K562 (cell line): ENCODE measurements at places on chromosomes 7 and 10. TPM values are rescaled to one million over a fixed set of nuclear protein-coding genes. Genes with fewer than 3 reads are reported as not detected.

Gene OR13A1
- total RNA-seq = 0.07 and 0.13 TPM in 2 replicates

DNA sequence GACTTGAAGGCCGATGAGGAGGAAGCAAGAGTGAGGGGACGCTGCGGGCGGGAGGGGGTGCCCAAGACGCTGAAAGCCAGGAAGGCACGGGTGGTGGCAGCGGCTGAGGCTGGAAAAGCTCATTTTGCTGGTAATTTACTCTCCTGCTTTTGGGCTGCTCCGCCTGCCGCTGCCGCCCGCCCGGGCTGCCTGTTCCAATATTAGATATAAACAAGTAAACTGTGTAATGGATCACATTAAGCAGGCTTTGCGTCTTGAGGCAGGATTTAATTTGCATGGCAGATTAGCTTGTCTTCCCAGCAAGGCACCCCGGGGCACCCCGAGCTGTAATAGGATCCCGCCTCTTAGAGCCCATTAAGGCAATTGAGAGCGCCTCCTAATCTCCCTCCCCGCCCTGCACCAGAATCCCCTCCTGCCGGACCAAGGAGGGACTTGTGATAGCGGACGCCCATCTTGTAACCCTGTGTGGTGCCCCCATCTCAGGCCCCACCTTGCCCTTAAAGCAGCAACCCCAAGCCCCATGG, 46.1 kb upstream of the SLF2 start:
- no peak for DNase-seq

- DNase-seq = no peak
Measured at GRCh38 chr7:117110480-117111315, 157.4 kb downstream of the ST7 start.

- no peak for DNase-seq
Measured at GRCh38 chr10:9449530-9449929, 1395.0 kb downstream of the GATA3 start.

GRCh38 chr10:78383378-78384048, 349.9 kb downstream of the RPS24 start:
- DNase-seq = no peak

DNA sequence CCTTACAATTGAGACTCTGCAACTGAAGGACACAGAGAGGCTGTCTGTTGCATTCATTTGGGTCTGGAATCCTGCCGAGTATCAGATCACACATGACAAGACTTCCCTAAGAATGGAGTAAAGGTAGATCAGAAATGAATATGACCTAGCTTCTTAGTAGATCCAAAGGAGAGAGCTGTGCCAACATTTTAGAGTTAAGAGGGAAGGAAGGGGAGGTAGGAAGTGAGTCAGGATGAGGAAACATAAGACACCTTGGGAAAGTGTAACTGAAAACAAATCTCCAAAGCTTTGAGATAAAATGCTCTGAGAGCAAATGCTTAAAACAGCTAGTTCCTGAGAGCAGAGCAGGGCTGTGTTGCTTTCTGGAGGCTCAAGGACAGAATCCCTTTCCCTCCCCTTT, 6.1 kb upstream of the SLC25A13 start:
- no peak for DNase-seq

DNA sequence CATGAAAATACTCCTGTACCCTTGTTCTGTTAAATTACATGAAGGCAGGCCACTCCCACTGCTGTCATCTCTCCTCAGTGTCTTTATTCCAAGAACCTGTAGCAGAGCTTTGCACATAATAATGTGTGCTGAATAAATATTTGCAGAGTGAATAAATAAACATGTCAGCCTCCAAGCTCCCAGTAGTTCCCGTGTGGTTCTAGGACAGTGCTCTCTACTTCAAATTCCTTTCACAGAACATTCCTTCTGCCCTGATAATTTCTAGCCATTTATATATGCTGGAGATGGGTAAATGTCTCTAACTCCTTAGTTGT, 20.3 kb upstream of the HYAL4 start:
- no peak for DNase-seq

GRCh38 chr7:82404652-82405051, 38.9 kb downstream of the CACNA2D1 start:
- no peak for DNase-seq

Gene BMPER
- not detected in 2 replicates for total RNA-seq

Gene FKBP6
- not detected in 2 replicates for total RNA-seq

Gene LIPJ
- total RNA-seq = not detected in 2 replicates

DNA sequence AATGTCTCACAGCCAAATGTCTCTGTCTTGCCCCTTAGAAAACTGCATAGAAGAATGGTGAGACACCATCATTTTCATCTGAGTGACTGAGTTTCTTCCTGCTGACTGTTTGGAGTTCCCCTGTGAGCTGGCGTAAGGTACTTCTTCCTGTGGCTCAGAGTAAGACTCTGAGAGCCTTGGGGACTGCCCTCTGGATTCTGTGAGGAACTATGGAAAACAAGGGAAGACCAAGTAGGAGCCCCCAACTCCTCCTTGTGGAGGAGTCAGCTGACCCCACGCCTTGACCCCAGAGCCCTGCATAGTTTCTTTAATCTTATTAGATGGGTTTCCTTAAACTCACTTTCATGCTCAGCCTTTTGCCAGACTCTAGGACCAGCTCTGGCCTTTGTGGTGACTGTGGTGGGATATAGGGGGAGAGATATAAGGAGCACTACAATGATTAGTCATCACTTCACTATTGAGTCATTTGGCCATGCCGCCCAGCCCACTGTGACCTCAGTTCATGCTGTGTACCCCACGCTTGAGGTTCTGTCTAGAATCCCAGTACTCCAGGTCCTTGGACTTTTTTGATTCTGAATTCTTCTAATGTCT, 51.8 kb upstream of the FAM133B start:
- peak; percentile 32 for DNase-seq

DNA sequence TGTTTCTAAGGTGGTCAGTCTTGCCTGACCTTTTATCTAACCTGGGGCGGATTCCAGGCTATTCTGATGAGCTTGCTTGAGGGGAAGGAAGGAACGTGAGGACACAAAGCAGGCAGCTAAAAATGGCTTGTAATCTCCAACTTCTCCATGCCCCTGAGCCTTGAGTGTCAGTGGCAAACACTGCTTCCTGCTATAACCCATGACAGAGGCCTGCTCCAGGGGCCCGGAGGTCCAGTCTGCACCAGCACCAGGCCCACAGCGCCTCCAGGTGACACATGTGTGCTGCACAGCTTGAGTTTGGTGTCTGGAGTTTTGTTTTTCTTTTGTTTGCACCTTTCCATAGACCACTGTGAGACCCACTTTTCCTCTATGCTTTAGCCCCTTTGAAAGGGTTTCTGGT, 207.9 kb downstream of the PAXIP1 start:
- DNase-seq = no peak

Gene PLA2G12B
- not detected in 2 replicates for total RNA-seq

Gene C10orf62
- total RNA-seq = not detected in 2 replicates

- DNase-seq = no peak
Measured at GRCh38 chr7:91093181-91093580, 171.1 kb upstream of the FZD1 start.

GRCh38 chr10:120336911-120337540, 120.0 kb upstream of the PLPP4 start:
- DNase-seq = peak; percentile 32

Gene NSUN5
- total RNA-seq = 108 and 115 TPM in 2 replicates

- DNase-seq = no peak
Measured at GRCh38 chr10:101106351-101106750, 24.7 kb upstream of the TLX1 start.

- no peak for DNase-seq
Measured at GRCh38 chr10:1597370-1598146, 139.8 kb downstream of the ADARB2 start.

GRCh38 chr10:109926061-109926745, 2.9 kb upstream of the XPNPEP1 start:
- no peak for DNase-seq

DNA sequence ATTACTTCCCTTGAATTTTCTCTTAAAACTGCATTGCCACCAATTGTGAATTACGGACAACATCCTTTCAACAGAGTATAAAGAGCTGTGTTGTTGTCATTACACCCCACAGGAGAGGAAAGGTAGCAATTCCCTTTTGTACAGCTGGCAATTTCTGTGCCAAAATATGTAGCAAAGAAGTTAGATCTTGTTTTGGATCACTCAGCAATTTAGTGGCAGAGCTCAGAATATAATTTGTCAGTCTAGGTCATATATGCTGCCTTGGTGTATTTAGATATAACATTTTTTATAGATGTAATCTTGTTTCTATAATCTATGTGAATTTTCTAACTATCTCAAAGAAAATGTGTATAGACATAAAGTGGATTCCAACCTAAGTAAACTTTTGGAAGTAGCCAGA, 38.8 kb downstream of the NRBF2 start:
- DNase-seq = no peak

GRCh38 chr10:87092861-87093631, 1.6 kb downstream of the GLUD1 start:
- DNase-seq = peak; percentile 17

- no peak for DNase-seq
Measured at GRCh38 chr7:85074016-85074415, 112.8 kb downstream of the SEMA3D start.

DNA sequence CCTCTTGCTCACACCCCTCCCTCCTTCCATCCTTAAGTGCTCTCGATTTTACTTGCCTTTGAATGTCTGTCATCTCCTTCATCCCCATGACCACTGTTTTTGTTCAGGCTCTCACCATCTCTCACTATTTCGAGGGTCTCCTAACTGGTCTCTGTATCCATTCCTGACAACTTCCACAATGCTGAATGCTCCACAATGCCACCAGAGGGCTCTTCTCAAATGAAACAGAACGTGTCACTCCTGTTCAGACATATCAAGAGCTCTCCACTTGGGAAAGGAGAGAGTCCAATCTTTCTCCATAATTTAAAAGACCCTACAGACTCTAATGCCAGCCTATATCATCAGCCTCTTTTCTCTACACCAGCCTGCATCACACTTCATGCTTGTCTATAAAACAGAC, 9.0 kb upstream of the SLC13A1 start:
- DNase-seq = no peak

DNA sequence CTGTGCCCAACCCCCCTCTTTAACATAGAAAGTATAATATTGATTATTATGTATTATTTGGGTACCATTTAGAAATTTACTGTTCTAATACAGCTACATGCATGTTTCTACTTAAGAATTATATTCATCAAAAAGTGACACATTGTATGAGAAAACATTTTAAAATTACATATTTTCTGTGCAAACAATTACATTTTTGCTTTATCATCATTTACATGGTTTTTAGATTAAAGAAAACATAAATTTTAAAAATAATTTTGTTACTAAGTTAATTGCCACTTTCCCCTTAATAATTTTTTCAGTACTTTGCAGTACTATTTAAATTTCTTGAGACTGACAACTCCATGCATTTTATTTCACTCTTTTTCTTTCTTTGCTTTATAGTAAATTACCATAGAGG, 95.3 kb upstream of the GATAD1 start:
- DNase-seq = no peak

DNA sequence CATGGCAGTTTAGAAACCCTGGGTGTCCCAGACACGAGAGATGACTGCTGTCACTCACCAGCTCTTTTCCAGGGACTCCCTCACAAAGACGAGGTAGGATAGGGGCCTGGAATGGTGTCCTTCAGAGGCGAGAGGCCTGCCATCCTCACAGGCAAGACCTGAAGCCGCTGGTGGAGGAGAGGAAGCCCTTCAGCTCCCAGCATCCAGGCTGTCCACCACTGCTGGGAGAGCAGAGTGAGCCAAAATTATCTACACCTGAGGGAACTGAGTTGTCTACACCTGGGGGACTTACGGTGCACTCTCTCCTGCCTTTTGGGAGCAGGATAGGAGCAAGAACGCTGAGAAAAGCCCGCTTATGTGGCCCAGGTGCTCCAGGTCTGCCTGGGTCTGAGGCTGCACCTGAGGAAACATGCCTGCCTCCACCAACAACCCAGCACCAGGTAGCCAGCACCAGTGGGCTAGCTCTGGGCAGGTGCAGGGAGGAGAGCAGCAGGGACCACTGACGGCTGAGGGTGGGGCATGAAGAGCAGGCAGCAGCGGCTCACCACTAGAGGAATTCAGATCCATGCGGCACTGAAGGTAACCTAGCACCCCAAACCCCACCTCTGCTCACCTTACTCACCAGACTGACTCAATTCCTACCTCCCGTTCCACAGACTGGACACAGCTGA, 357.2 kb downstream of the SH2D4B start:
- no peak for DNase-seq

GRCh38 chr7:155665957-155666287, 21.5 kb downstream of the RBM33 start:
- DNase-seq = no peak

DNA sequence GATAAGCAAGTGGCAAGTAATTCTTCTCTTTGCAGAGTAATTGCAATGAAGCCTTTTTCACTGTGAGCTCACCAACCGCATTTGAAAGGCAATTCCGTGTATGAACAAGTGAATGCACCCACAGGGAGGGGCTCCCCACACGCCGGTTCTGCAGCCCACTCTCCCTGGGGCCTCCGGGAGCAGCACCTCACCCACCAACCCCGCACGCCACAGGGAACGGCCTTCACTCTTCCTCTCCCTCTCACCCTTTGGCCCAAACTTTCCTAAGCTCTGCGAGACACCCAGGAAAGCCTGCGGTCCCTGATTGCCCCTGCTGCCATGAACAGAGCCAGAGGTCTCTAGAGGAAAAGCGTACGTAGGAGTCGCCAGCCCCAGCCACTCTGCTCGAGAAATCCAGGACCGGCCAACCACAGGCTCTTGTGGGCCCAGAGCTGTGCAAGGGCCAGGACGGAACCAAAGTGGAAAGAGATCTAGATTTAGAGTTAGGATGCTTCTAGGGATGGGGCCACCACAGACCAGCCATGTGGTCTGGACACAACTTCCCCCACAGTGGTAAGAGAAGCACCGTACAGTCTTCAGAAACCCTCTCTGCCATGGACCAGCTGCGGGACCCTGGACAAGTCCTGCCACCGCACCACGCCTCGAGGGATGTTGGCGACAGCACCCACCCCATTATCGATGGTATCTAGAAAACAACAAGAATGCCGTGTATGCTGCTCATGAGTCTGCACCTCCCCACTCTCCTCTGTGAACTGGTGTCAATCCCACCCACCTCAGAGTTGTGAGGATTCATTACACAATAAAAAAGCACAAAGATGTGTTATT, 3.6 kb downstream of the WDR86 start:
- DNase-seq = no peak

DNA sequence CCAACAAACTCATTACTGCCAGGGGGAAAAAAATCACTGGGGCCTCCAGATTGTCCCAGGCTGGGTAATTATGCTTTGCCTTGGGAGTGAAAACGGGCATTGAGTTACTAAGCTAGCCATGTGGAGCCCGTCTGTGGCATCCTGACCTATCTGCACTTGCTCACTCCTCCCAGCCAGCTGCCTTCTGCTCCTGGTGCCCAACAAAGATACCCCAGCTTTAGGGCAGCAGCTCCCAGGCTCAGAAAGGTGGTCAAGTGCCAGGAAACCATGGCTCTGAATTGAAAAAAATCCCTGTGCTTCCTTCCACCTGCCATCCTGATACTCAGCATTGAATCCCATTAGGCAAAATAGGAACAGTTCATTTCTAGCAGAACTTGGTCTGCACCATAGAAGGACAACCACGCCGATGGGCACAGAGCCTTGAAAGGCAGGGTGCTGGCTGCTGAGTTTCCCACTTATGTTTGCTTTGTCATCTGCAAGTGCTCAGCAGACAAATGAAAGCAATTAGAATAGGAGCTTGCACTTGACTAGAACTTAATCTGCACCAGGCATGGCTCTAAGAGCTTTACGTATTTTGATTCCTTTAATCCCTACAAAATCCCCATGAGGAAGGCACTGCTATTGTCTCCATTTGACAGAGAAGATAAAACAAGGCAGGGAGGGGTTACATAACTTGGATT, 42.8 kb downstream of the HSPA12A start:
- no peak for DNase-seq
